ENCODE measurements at places on chromosomes 2 and 18.

DNA sequence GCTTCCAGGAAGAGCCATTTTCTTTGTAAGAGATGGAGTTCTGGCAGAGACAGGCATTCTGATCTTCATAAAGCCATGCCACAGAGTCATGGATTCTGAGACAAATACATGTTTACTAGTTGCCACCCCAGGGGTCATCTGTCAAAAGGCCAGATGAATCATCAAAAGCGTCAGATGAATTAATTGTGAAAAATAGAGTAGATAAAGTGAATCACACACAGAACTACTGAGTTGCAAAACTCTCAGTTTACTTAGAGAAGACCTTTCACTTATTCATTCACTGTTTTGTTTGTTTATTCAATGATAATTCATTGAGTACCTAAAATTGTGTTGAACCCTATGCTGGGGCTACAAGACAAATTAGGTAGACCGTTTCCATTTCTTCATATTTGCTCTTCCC, 157.7 kb upstream of the SERPINE2 start:
- DNase-seq = no peak

GRCh38 chr2:150484461-150485021, 2.9 kb downstream of the RND3 start:
- peak; percentile 47 for DNase-seq

DNA sequence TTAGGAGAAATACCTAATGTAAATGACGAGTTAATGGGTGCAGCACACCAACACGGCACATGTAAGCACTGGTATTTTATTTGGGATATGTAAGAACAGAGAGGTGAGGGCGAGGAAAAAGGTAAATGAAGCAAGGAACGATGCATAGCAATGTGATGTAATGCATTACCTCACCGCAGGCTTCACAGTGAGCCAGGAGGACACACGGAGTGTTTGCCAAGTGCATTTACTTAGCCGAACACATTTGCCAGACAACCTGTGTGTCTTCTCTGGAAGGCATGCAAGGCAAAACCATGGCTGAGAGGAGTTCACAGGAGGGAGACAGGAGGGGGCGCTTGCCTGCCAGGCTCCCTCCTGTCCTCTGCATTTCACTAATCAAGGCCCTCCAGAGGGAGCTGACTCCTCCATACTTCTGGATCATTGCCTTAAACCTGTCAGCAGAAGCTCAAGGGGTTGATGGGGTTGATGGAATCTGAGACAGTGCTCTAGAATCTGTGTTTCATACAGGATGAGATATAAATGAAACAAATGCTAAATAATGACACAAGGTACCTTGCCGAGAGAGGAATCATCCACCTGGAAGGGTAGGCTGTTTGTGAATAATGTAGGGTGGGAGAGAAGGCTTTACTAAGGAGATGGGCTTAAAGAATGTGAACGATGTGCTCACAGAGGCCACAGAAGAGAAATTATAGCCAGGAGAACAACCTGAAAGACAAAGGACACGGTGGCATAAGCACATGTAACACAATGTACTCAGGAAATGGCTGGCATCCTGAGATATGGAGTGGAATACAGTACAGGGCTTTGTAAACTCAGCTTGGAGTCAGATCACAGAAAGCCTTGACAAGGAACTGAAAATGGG, 9.1 kb upstream of the TPRKB start:
- DNase-seq = no peak

DNA sequence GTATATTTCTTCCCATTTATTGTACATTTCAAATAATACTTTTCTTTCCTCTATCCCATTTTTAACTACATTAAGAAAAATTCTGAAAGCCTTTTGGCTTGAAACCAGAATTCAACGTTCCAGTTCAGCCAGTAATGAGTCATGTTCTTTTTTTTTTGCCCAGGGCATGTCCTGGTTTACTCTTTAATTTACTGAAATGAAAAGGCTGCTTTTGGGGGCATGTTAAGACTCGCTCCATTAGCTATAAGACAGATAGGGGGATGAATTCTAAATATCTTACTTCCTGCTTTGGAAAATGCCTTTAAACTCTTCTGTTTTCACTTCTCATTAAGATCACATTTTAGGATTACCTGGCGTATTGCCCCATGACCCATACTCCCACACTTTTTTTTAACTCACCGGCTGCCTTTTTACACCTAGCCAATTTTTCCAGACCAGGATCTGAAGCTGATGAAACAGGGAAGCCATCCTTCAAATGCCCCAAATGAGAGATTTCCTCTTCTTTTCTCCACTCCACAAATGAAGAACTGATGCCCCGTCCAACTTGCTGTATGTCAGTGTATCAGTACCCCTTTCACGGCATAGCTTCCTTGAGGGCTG, 585 bp downstream of the ABCA12 start:
- DNase-seq = peak; percentile 16

DNA sequence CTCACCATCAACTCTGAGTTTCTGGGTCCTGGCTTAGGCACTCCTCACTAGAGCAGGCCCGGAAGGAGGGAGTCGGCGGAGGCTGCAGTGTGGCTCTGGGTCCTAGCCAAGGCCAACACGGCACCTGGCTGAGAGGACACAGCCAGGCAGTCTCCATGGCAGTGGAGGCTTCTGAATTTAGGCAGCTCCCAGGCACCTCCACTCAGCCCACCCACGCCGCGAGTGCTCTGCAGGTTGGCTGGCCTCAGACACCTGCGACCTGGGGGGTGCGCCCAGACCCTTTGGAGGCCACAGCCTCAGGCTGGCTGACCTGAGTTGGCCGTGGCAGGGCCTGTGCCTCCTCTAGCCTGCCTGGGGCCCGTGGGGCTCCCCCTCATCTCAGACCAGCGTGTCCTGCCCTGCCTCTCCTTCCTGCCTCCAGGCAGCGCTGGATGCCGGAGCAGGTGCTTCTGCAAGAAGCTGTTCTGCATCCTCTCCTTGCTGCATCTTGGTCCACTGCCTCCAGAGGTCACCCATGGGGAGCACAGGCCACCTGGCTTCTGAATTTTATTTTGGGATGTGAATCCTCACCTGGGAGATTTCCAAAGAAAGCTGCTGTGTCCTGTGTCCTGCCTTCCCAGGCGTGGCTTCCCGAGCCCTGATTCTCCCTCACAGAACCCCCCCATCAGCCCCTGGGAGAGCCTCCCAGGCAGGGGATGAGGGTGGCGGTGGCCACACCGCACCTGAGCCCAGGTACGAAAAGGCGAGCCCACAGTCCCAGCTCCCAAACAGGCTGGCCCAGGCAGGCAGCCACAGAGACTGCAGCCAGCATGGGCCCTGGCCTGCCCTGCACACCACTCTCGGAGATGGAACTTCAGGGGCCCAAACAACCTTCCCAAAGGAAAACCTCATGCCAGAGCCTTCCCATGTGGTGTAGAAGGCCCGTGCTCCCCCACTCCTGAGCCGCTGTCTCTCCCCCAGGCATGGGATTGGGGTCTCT, 23.4 kb downstream of the AQP12A start:
- peak; percentile 54 for DNase-seq

DNA sequence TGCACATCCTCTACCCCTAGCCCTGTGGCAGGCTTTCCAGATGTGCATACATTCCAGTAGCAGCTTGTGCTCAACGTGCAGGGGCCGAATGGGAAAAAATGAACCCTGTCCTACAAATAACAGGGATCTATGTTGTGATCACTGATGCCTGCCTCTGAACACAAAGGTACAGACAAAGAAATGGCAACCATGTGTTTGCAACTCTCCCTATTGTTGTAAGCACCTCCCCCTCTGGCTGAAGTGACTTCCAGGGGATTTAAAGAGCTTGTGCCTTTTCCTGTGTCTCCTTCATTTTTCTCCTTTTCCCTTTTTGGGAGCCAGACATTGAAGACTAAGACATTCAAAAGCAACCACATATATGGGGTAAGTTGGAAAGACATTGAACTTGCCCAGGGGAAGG, 21.6 kb downstream of the ARHGAP25 start:
- no peak for DNase-seq

DNA sequence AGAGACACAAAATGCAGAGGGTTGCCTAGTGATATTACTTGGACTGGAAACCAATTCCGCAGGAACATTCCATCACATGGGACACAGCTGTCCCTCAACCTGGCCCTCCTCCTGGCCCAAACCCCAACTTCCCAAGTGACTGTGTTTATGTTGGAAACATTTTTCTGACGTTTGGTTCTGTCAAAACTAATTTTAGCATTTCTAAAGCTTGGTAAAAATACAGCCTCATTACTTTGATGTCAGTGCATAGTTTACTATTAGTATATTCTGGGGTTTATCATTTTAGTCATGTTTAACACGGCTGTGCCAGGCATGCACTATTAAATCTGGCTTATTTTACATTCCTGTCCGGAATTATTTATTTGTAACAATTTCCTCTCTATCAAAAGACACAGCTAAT, 69.9 kb downstream of the GLI2 start:
- DNase-seq = no peak

DNA sequence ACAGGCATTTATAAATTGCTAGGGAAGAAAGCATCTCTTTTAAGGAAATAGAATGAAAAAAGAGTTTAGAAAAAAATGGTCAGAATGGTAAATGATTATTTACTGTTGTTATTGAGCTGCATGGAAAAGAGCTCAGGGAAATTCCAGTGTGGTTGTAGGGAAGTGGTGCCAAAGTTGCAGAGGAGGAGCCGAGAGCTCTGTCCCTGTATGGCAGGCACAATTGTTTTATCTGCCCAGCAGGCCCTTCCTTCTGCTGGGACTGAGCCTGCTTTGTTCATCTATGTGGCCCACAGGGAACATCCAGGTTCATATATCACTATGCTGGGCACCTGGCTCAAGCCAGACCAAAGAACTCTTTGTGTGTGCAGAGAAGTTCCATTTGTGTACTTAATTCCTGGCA, 80.8 kb upstream of the AGAP1 start:
- DNase-seq = no peak

- no peak for DNase-seq
Measured at GRCh38 chr2:68870215-68870614, 982 bp downstream of the BMP10 start.

DNA sequence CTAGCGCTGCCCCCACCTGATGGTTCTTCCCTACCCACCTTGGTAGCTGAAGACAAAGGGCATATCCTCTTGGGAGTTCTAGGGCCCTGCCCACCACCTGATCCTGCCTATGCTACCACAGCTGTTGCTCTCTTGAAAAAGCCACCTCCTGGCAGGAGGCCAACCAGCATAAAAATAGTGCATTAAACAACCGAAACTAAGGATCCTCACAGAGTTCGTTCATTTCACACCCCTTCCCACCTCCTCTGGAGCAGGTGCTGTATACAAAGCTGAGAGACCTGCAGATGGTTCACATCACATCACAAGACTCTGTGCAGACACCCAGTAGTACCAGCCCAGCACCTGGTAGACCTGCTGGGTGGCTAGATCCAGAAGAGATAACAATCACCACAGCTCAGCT, 1348.0 kb upstream of the TMEFF2 start:
- DNase-seq = no peak

- DNase-seq = no peak
Measured at GRCh38 chr2:159880729-159881128, 82.7 kb upstream of the CD302 start.

GRCh38 chr2:217016796-217017419, 157.0 kb upstream of the TNP1 start:
- no peak for DNase-seq

Measured in NCI-H526 (cell line).